ENCODE measurements at places on chromosomes 6 and 20.

DNA sequence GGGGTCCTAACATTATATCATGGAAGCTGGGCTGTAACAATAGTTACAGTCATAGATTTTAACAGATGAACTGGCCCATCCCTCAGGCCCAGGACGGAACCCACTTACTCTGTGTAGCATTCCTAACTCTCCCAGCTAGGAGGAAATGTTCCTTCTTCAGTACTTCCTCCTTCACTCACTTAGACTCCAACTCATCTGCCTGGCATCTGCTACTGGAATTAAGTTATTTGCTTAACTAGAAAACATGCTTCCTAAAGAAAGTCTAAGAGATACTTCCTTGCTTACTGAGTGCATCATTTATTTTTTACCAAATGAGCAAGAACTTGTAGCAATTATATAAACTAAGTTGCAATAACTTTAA lies 20.5 kb downstream of the GCLC start:
- no peak for DNase-seq

DNA sequence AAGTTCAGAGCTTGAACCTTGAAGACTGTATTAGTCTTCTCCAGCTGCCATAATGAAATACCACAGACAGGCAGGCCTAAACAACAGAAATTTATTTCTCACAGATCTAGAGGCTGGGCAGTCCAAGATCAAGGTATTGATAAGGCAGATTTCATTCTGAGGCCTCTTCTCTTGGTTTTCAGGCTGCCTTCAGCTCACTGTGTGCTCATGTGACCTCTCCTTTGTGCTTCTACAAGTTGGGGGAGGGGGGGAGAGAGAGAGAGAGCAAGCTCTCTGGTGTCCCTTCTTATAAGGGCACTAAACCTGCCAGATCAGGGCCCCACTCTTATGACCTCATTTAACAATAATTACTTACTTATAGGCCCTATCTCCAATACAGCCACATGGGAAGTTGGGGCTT lies 102.6 kb upstream of the RSPO3 start:
- no peak for DNase-seq

DNA sequence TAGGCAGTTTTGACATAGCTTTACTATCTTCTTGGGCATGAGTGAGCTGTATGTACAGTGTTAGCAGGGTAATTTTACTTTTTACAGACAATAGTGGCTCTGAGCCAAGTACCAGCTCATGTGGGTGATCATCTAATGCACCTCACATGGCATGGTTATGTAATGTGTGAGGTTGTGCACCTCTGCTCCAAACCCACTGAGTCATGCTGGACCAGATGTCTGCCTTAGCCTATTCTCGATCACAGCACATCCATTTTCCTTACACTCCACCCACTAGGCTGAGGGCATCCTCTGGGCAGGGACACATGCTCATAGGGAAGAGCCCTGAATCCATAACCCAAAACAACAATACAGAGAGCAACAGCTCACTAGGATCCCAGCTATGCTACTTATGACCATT lies 71.6 kb upstream of the FBXL4 start:
- no peak for DNase-seq

GRCh38 chr20:38635721-38636288 lies 34.2 kb downstream of the ARHGAP40 start:
- DNase-seq = no peak

DNA sequence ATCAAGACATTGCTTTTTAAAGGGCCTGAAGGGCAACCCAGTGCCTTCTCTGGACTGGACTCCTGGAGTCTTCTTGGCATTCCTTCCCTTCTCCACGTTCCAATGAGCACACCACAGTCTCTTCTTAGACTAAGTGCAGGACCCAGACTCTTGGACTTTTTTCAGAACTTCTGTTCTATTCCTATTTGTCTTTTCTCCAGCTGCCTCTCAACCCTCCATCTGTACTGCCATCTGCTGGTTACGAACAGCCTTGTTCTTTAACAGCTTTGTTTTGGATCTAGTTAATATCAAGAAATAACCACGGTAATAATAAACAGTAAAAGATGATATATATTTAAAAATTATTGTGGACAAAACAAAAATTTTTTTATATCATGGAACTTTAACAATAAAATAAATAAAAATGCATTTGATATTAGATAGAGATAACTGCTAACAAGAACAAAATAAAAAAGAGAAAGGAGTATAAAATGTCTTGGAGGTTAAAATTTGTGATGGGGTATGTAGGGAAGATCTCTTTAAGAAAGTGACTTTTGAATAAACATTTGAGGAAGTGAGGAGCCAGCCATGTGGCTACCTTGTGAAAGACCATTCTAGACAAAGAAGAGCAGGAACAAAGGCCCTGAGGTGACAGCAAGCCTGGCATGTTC lies 105.1 kb upstream of the HCRTR2 start:
- no peak for DNase-seq

- DNase-seq = no peak
Observed at GRCh38 chr6:83827050-83827449, 26.1 kb upstream of the RIPPLY2 start.

DNA sequence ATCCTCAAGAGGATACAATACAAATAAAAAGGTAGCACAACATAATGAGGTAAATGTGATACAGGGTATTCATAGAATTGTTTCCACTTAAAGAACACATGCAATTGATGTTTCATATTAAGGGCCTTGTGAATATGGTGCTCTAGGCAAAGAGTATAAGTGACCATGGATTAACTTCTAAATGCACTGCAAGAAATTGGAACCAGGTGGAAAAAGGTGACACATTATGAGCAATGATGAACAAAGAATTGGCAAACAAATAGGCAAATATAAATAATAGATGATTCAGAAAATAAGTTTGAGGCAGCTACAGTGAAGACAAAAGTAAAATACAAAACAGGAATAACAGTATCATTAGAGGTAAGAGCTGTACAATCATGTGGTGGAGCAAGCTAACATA lies 192.0 kb downstream of the GRIK2 start:
- no peak for DNase-seq

- DNase-seq = no peak
Observed at GRCh38 chr6:101640131-101640530, 246.6 kb downstream of the GRIK2 start.

DNA sequence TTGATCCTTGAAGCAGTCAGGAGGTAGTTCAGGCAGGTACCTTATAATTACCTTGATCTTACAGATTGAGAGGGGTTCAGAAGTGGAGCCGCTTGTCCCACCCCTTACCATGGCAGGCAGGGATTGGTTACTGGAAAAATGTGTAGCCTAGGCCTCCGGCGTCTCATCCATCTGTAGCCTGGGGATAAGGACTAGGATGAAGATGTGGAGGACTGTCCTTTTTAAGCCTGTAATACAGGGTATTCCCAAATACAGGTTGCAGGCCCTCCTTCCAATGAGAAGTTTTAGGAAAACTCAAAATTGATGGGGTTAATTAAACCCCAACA lies 2.8 kb downstream of the HMGA1 start:
- DNase-seq = no peak

- DNase-seq = no peak
Observed at GRCh38 chr20:23832775-23833513, 6.4 kb upstream of the CST2 start.

DNA sequence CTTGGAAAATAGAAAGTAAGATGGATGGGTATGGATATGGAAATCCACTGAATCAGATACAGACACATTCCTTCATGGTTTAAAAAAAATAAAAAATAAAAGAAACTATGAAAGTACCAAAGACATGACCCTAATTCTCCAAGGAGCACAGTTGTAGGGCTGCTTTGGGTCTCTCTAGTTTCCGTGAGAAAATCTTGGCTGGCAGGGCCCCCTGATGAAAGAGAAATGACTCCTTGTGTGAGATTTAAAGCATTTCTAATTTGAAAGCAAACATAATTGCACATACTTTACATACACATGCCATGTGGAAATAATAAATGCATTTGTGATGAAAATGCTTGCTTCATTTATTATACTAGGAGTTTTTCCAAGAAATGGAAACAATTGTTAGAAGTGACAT lies 593.9 kb upstream of the BTBD3 start:
- DNase-seq = no peak

DNA sequence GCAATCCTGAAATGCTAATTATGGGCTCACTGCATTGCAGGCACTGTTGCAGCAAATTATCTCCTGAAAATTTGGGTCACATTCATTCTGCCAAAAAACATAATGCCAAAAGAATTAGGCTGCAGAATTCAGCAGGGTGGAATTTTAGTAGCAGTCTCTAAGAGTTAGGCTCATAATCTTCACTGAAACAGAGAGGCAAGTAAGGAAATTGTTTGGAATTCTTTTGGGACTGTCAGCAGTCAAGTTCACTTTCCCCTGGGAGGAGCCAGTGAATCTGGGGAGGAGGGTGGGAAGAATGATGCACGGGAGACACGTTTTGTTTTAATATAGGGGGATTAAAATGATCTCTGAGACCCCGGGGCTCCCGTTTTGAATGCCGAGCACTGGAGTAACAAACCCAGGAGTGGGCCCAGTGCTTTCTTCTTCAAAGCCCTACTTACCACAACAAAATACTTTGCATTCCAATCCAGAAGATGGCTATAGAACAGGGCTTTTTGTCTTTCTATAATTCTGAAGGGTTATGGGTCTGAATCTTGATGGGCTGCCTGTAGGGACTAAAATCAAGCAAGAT lies 44.7 kb downstream of the SOBP start:
- DNase-seq = no peak

GRCh38 chr6:45423824-45424450 lies 46.2 kb upstream of the SUPT3H start:
- no peak for DNase-seq

GRCh38 chr6:42756722-42757121 lies 10.8 kb upstream of the TBCC start:
- no peak for DNase-seq

GRCh38 chr20:63179687-63180568 lies 36.0 kb downstream of the YTHDF1 start:
- no peak for DNase-seq

GRCh38 chr6:53984581-53984980 lies 126.7 kb upstream of the MLIP start:
- DNase-seq = no peak

- DNase-seq = no peak
Observed at GRCh38 chr6:104472021-104472901, 387.5 kb downstream of the HACE1 start.

GRCh38 chr6:159929819-159930218 lies 39.0 kb downstream of the MAS1 start:
- DNase-seq = no peak

DNA sequence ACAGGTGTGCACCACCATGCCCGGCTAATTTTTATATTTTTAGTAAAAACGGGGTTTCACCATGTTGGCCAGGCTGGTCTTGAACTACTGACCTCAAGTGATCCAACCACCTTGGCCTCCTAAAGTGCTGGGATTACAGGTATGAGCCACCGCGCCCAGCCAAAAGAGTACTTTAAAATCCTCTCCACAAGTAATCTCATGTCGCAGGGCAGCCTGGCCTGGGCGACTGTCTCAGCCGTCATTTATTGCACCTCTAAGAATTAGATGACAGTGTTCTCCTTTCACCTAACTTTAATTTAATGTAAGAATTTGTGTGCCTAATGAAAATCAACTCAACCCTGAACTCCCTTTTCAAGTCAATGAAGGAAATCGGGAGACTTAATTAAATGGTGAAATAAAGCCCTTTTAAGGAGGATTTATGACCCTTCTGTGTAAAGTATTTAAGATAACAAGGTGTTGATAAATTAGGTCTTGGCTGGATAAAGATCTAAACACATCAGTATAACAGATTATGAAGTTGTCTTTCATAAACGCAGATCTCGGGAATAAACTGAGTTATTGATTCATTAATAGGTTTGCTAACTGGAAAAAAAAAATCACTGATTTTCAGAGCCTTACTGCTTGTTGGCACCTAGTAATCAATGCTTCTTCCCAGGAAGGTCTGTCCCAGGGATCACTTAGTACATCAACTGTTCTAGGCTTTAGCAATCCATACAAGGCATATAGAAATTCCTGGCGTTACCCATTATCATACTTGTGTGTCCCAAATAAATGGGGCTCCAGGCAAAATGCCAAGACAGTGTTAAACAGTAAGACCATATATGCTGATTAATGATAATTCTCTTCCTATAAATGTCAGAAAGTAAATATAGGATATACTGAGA lies 209.3 kb downstream of the GMDS start:
- no peak for DNase-seq

DNA sequence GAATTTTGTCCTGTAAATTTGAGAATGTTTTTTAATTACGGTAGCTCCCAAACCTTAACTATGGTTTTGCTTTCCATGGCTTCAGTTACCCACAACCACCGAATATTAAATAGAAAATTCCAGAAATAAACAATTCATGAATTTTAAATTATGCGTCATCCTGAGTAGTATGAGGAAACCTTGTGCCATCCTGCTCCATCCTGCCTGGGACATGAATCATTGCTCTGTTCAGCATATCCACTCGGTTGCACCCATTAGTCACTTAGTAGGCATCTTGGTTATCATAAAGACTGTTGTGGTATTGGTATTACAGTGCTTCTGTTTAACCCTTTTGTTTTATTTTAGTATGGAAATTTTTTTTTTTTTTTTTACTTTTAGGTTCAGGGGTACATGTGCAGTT lies 39.7 kb downstream of the KCNS1 start:
- DNase-seq = no peak

GRCh38 chr20:38685853-38686473 lies 38.3 kb upstream of the SLC32A1 start:
- DNase-seq = no peak

- DNase-seq = no peak
Observed at GRCh38 chr6:37980222-37980595, 160.7 kb downstream of the ZFAND3 start.

DNA sequence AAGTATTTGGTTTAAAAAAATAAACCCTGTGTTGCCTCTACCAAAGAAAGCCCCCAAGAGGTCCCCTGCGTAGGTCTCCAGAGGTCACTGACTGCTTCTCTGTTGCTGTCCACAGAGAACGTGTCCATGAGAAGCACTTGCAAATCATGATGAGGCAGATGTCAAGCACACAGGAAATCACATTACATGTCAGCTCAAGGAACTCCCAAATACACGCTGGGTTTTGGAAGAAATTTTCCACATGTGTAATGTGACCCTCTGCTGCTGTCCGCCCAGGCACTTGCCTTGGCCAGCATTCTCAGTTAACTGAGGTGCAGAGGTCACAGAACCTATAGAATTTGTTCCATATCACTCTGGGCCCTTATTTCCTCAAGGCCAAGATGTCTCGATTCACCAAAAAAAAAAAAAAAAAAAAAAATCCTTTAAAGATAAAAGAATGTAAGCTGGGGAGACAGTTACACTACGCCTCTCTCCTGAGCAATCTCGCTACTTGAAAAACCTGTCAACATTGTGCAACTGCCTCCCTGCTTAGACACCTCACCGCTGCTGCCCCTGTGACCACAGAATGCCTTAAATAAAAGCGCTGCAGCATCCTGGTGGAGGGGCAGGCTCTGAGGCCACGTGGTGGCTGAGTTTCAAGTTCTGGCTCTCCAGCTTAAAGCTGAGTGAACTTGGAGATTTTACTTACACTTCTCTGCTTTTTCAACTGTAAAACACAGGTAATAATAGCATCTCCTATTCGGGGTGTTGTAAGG lies 42.3 kb downstream of the SLC22A23 start:
- peak; percentile 8 for DNase-seq

Data from stimulated activated CD8-positive, alpha-beta memory T cell treated with anti-CD3 and anti-CD28 coated beads, Interleukin-15, amount 100 ng/mL, for 48 hours (primary cell).